ENCODE measurements at places on chromosomes 2 and 18.
A peak's percentile ranks its signal among the peaks of the same experiment; 100 is the strongest.

GRCh38 chr2:219706823-219707281, 79.4 kb downstream of the SLC4A3 start:
- no peak for DNase-seq

- no peak for DNase-seq
Observed at GRCh38 chr18:56235481-56236013, 402.8 kb downstream of the TXNL1 start.

DNA sequence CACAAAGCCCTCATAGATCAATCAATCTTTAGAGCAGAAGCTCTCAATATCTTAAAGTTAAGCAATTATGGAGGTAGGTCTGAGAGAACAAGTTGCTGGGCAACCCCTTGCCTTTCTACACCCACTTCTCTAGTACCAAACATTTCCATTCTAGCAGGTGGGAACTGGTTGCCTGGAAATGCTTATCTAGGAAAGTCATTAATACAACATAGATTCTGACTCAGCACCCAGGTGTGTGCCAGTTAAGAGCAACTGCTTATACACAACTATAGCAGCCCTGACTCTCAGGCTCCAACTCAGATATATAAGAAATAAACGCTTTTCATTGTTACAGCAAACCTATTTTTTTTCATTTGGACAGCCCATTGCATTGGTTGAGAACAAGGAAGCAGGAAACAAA, 237.7 kb downstream of the IRS1 start:
- no peak for DNase-seq

- no peak for DNase-seq
Observed at GRCh38 chr2:46325182-46325928, 28.1 kb downstream of the EPAS1 start.

GRCh38 chr2:34251578-34251977, 652.5 kb upstream of the FAM98A start:
- no peak for DNase-seq

DNA sequence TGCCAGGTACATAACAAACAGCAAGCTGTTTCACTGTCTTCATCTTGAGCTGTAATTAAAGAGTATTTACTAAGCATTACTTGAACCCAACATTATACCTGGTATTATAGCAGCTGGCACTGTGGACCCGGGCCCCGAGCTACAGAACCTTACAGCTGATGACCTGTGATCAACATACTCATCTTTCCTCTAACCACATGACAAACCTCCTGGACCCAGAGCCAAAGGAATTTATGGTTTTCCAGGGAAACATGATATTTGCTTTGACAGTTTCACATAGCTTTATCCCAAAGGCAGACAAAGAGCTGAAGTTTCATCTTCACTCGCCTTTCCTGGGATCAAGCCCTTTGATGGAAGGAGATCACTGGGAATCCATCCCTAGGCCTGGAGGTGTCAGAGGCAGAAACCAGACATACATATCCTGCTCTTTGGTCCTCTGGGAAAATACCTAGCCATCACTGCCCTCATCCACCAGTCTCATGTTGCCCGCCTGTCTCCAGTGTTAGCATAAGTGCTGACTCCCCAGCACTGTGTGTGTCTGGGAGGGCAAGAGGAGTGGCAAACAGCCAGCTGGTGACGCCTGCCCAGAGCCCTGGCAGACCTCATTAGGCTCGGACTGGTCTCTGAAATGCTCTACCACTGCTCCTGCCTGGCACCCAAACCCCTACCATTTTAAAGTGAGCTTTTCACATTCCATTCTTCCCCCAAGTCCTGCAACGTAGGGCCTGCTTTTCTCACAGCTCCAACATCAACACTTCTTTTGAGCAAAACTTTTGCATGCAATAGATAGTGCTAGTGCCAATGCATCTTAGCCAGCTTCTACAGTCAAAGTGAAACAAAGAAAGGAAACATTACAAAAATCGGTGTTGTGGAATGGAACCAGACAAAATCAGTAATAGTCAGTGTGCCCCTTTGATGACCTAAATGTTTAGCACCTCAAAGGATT, 138.8 kb upstream of the CTAGE1 start:
- no peak for DNase-seq

DNA sequence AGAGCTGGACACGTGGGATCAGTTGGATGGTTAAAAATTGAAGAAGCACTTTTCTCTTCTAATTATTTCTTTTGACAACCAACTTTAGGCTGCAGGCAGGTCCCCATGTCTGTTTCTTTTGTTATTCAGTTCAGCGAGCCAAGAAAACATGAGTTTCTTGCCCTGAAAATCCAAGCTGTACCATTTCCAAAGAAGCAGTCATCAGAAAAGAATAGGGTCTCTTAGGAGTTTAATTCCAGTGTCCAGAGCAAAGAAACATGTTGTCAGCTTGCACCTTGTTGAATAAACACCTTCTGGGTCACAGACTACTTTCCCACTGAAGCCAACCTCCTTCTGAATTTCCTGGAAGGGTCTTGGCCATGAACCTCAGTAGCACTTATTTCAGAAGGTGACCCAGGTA, 170.5 kb upstream of the COPS8 start:
- DNase-seq = no peak

DNA sequence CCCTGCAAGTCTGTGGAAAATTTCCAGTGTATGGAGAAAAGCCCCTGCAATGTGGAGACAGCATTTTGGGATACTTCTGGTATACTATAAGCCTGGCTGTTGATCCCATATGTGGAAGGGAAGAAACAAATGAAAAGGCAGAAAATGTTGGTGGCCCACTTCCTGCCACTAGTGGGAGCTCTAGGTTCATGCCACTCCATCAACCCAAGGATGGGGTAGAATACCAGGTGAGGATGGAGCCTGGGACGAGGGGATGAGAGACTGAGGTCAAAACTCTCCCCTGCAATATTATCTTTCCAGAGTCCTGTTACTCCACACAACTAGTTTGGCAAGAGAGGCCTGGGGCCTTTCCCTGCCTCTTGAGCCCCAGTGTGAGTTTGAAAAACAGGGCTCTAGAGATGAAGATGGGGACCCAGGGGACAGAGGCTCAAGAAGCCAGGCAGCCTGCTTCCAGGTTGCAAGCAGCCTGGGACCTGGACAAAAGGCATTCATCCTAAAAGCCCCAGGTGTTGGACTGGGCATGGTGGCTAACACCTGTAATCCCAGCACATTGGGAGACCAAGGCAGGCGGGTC, 31.9 kb downstream of the BMP10 start:
- peak; percentile 45 for DNase-seq

- peak; percentile 60 for DNase-seq
Observed at GRCh38 chr2:213189001-213189899, 37.8 kb upstream of the IKZF2 start.

GRCh38 chr2:23563673-23564614, 179.0 kb downstream of the KLHL29 start:
- peak; percentile 93 for DNase-seq

- no peak for DNase-seq
Observed at GRCh38 chr2:47072728-47073191, 82.3 kb downstream of the STPG4 start.

- no peak for DNase-seq
Observed at GRCh38 chr2:21041943-21042707, 1.7 kb downstream of the APOB start.

- no peak for DNase-seq
Observed at GRCh38 chr2:42286268-42286946, 74.6 kb downstream of the COX7A2L start.

DNA sequence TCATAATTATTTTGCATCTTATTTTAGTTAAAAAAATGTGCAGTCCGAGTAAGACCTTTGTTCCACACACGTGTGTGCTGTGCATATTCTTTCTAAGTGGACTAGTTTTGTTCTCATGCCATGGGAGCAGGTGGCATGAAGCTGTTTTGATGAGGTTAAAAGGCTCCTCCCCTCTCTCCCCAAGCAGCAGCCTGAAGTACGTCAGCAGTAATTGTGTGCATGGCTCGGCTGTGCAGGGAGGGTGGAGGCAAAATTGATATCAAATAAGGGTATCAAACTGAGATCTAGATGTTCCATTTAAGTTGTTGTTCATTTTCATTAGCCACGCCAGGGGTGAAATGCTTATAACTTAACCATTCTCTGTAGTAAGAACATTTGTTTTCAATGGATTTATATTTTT, at the start of gene NYAP2:
Gene NYAP2, plus strand, starts transcription at position 207 of the 400 bp plus-strand sequence. CDS start 9,171 bp downstream, outside the sequence.
- no peak for DNase-seq

GRCh38 chr2:217451666-217452065, 551.1 kb downstream of the TNS1 start:
- DNase-seq = peak; percentile 21

DNA sequence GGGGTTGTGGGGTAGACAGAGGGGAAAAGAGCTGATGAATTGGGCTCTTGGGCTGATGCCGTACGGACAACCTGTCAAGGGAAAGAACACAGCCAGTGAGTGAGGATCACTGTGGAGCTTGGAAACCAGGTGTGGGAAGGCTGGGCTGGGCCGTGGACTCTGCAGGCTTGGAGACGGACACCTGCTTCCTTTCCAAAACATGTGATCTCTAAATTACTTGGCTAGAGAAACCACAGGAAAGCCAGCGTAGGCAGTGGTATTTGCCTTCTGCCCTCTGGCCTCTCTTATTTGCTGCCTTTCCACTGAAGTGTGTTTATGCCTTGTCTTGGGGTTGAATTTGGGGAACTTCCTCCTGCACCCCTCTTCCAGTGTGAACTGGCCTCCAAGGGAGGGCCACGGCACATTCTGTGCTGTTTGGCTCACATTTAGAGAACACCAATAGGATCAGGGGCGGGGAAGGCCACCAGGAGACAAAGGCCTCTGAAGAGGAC, 267.7 kb downstream of the PRKCE start:
- DNase-seq = no peak

GRCh38 chr2:29015701-29016470, 34.8 kb downstream of the TOGARAM2 start:
- no peak for DNase-seq

GRCh38 chr18:32909798-32910561, 137.2 kb upstream of the KLHL14 start:
- DNase-seq = no peak

DNA sequence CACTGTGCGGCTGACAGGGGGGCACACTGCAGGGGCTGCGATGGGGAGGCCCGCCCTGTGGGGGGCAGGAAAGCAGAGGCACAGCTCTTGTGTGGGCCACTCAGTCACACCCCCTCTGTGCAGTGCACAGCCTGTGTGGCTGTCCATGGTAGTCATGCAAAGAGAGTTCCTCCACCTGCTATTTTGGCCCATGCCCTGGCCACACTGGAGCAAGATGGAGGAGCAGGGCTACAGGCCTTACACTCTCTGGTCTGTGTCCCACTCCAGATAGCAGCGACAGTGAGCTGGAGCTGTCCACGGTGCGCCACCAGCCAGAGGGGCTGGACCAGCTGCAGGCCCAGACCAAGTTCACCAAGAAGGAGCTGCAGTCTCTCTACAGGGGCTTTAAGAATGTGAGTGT, 28.5 kb upstream of the FAHD2A start:
- no peak for DNase-seq

- DNase-seq = no peak
Observed at GRCh38 chr2:23454501-23455120, 69.6 kb downstream of the KLHL29 start.

GRCh38 chr2:203451011-203451410, 84.1 kb downstream of the RAPH1 start:
- no peak for DNase-seq

- DNase-seq = no peak
Observed at GRCh38 chr2:175806570-175806969, 195.5 kb downstream of the LNPK start.

DNA sequence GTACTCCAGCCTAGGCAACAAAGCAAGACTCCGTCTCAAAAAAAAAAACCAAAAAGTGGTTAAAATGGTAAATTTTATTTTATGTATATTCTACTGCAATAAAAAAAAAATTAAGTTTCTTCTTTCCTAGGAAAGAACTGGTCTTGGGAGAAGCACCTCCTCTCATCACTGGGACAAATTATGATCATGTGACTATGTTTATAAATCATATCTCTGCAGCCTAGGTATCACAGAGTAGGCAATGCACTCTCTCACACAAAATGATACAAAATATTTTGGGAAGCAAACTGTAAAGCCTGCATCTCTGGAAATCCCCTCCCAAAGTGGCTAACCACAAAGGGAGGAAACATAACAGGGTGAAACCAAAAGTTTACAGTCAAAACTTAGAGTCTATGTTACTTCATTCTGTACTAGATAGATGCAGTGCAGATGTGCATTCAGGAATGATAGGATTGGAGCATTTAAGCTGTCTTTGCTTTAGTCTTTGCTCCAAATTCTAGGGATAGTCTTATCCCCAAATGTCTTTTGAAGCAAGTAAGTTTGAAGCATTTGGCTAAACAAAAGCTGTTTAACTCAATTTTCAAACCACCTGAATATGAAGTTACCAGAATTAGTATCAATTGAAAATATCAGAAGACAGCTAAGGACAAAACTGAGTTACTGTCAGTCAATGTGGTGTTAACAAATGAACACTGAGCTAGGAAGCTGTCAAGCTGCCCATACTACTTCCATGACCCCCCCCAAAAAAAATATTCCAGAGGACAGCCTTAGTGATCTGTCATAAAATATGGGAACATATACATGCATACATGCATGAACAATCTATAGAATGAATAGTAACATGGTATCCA, 21.1 kb upstream of the MALT1 start:
- DNase-seq = no peak

DNA sequence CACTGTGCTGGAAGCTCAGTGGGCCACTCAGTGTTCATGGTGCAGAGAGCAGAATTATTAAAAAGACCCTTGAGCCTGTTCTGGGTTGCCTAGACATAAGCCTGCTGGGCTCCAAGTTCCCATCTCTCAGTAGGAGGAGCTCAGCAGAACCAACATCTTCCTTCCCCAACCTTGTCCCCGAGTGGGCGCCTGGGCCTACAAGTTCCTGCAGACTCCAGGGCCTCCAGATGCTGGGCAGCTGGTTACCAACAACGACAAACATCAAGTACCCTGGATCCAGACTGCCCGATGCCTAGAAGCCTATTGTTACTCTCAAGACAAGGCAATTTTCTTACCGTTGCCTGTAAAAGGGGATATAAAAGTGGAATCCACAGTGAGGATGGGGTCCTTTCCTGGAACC, 214.2 kb downstream of the HAUS1 start:
- DNase-seq = no peak

DNA sequence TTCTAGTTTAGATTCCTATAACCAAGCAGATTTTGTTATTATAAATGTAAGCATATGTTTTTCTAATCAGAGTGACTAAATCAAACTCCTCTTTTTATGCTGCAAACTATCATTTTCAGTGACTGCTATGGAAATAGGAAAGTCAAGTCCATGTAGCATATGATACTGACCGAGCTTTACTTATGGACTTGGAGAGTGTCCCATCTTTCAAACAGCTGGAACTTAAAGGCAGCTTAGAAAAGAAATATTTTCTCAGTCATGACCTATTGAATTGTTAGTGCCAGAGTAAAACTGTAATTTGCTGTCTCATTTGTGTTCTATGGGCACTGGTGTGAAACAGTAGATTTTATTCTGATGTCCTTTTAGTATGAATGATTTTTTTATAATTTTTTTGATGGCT, 76.7 kb downstream of the PHLPP1 start:
- DNase-seq = no peak

Measured in AG20443 (cell line).